ENCODE measurements at places on chromosomes 4 and X.

DNA sequence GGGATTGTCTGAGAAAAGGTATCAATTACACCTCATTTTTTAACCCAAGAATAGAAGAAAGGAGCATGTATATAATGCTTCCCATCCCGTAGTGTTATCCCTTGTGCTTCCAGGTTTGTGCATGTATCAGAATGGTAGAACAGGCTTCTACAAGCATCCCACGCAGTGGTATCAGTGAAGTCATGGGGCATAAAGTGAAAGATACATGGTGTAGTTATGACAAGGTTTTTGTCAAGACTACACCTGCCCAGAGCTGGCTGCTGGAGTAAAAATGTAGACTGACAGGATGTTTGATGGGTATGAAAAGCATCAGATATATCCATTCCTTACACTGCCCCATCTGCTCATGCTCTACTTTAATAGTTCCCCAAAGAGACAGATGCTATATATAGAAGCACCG is 9.5 kb downstream of the TLR1 start:
- H3K36me3 ChIP-seq = no peaks in the 10 kb centered on the region
- H3K27ac ChIP-seq = no peak overlapping the region
- DNase-seq = no peak
- H3K4me3 ChIP-seq = no peak overlapping the region
- no peaks in the 10 kb centered on the region for H3K4me1 ChIP-seq

DNA sequence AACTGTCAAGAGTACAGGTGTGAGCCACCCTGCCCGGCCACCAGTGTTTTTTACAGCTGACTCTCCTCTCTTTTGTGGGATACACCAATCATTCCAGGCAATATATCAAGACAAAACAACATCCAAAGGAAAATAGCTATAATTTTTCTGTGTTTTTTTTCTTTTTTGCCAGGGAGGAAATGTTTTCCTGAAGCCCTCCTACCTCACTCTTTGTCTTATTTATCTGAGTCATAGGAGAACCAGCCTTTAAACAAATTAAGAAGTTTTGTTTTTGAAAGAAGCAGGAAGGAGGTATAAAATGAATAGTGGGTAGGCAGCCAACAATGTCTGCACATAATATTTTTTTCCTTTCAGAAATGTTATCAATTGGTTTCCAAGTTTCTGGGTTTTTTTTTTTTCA is 493.9 kb downstream of the CCSER1 start:
- no peaks in the 10 kb centered on the region for H3K4me1 ChIP-seq
- DNase-seq = no peak
- H3K27me3 ChIP-seq = no peaks in the 10 kb centered on the region
- no peak overlapping the region for H3K4me3 ChIP-seq

DNA sequence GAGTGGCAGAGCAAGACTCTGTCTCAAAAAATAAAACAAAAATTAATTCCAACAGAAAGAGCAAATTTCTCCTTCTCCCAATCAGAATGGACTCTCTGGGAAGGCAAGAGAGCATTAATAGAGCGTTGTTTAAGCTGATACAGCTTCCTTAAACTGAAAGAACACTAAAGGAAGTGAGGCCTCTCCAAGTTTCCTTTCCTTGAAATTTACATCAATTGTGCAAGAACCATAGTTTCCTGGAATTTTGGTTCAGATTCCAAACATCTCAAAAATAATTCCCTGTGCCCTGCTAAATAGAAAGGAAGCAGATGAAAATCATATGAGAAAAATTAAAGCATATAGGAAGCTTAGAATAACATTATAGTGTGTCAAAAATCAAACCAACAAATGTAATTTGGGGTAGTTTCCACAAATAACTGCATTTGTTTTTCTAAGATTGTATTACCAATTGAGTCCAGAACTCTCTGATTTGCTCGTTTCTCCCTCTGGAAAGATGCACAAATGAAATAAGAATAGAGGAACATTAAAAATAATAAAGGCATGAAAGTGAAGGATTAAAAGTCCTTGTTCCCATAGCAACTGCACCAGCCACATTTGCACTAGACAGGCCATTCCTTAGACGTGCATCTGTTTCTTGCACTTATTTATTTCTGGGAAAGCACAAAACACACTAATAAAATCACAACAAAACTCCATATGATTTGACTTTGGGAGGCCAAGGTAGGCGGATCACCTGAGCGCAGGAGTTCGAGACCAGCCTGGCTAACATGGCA is 3.7 kb upstream of the FAM241A start:
- H3K4me1 ChIP-seq = peaks cover 14% of the 10 kb centered on the region
- no peaks in the 10 kb centered on the region for H3K36me3 ChIP-seq
- H3K4me3 ChIP-seq = no peak overlapping the region
- H3K27ac ChIP-seq = no peak overlapping the region

- no peak for DNase-seq
- H3K27ac ChIP-seq = no peak overlapping the region
- peaks cover 18% of the 10 kb centered on the region for H3K4me1 ChIP-seq
- peaks cover 5% of the 10 kb centered on the region for H3K36me3 ChIP-seq
- H3K27me3 ChIP-seq = peaks cover 8% of the 10 kb centered on the region
Observed at GRCh38 chr4:4633431-4633830, 91.6 kb upstream of the STX18 start.

GRCh38 chr4:74930162-74930561 is 2.8 kb upstream of the PARM1 start:
- H3K27me3 ChIP-seq = peaks cover 28% of the 10 kb centered on the region
- H3K4me3 ChIP-seq = no peak overlapping the region
- no peaks in the 10 kb centered on the region for H3K36me3 ChIP-seq
- H3K27ac ChIP-seq = no peak overlapping the region
- DNase-seq = no peak
- peaks cover 25% of the 10 kb centered on the region for H3K4me1 ChIP-seq

DNA sequence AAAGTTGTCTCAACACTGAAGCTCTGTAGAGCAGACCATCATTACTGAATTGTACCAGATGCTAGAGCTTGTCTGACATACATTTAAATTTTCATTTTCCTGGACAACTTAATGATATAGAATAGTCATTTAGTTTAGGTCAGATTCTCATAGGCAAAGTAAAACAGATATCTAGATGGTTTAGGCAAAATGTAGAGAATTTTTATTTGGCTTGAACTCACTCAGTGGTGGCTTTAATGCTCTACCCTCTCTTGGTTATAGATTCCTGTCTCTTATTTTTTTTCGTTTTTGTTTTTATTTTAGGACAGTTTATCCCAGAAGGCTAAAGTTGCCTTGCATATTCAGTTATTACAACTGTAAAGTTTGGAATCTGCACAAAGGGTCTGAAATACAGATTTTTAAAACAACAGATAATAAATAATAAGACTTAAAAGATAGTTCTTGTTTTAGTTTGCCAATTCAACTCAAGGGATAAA is 4.0 kb upstream of the IRS4 start:
- no peak for DNase-seq
- H3K36me3 ChIP-seq = no peaks in the 10 kb centered on the region
- H3K27ac ChIP-seq = no peak overlapping the region

- H3K4me3 ChIP-seq = no peak overlapping the region
- H3K27ac ChIP-seq = peak overlapping the region; percentile 38
- peaks cover 45% of the 10 kb centered on the region for H3K4me1 ChIP-seq
- peak; percentile 54 for DNase-seq
Observed at GRCh38 chr4:111632641-111633151, 512.6 kb upstream of the FAM241A start.

GRCh38 chr4:167469436-167469835 is 235.1 kb upstream of the SPOCK3 start:
- H3K36me3 ChIP-seq = no peaks in the 10 kb centered on the region
- H3K27me3 ChIP-seq = no peaks in the 10 kb centered on the region
- no peak for DNase-seq
- H3K4me3 ChIP-seq = no peak overlapping the region

GRCh38 chr4:27966664-27967063 is 1106.0 kb downstream of the STIM2 start:
- no peaks in the 10 kb centered on the region for H3K36me3 ChIP-seq
- H3K4me1 ChIP-seq = peaks cover 4% of the 10 kb centered on the region
- no peak for DNase-seq
- H3K4me3 ChIP-seq = no peak overlapping the region
